Central memory CD8-positive, alpha-beta T cell (primary cell): ENCODE measurements at places on chromosomes 2 and 18.

- DNase-seq: no peak
These were observed 243.4 kb downstream of the IKZF2 start for GRCh38 chr2:212908031-212908430.

- no peak for DNase-seq
These were observed 143.1 kb upstream of the COPS8 start for GRCh38 chr2:236942554-236942953.

DNA sequence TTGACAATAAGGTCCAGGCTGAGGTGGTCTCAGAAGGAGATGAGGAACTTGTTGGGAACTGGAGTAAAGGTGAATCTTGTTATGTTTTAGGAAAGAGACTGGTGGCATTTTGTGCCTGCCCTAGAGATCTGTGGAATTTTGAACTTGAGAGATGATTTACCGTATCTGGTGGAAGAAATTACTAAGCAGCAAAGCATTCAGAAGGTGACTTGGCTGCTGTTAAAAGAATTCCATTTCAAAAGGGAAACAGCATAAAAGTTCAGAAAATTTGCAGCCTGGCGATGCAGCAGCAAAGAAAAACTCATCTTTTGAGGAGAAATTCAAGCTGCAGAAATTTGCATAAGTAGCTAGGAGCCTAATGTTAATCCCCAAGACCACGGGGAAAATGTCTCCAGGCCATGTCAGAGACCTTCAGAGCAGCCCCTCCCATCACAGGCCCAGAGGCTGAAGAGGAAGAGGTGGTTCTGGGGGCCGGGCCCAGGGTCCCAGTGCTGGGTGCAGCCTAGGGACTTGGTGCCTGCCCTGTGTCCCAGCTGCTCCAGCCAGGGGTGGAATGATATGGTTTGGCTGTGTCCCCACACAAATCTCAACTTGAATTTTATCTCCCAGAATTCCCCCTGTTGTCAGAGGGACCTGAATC, 73.5 kb downstream of the FIGN start:
- no peak for DNase-seq

DNA sequence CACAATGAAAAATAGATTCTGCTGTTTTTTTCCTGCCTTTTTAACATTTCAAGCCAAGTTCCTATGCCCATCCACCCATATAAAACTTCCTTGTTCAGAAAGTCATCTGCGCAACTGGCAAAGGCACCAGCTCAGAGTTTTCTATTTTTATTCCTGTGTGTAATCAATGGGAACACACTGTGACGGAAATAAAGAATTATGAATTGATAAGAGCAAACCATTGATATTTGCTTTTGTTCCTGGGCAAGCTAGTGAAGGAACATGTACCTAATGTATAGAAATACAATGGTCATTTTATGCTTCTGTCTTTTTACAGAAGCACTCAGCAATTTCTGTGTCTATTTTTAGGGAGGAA, 30.8 kb upstream of the AAK1 start:
- no peak for DNase-seq

- DNase-seq: no peak
These were observed 24.2 kb upstream of the TANK start for GRCh38 chr2:161135951-161136593.

- DNase-seq: no peak
These were observed 16.8 kb downstream of the SERPINB10 start for GRCh38 chr18:63924551-63924950.

GRCh38 chr18:70075906-70076305, 128.2 kb upstream of the CD226 start:
- DNase-seq: no peak

DNA sequence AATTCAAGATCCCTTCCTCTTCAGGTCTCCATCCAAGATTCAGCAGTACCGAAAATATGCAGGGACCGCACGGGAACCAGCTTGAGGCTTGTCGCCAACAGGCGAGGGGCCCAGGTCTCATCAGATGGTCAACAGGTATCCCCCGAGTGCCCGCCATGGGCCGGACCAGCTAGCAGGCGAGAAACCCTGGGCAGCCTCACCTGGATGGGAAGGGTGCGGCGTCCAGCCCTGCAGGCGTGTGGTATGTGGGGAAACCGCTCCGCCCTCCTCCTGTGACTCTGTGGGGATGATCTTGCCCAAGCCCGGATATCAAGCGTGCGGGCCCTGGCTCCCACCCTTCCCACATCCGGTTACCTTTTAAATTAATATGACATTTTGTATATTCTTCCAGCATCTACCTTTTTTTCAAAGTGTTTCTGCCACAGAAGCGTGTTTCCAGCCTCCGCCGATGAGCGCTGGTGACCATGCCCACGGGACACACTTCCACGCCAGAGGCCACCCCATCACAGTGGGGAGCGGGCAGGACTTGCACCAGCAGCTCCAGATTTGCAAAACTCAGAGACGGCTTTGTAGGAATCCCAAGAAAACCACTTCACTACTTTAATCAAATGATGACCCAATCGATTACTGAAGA, 33.2 kb downstream of the ZNF516 start:
- no peak for DNase-seq

- DNase-seq: no peak
These were observed 1.3 kb downstream of the SDC1 start for GRCh38 chr2:20223407-20224163.

DNA sequence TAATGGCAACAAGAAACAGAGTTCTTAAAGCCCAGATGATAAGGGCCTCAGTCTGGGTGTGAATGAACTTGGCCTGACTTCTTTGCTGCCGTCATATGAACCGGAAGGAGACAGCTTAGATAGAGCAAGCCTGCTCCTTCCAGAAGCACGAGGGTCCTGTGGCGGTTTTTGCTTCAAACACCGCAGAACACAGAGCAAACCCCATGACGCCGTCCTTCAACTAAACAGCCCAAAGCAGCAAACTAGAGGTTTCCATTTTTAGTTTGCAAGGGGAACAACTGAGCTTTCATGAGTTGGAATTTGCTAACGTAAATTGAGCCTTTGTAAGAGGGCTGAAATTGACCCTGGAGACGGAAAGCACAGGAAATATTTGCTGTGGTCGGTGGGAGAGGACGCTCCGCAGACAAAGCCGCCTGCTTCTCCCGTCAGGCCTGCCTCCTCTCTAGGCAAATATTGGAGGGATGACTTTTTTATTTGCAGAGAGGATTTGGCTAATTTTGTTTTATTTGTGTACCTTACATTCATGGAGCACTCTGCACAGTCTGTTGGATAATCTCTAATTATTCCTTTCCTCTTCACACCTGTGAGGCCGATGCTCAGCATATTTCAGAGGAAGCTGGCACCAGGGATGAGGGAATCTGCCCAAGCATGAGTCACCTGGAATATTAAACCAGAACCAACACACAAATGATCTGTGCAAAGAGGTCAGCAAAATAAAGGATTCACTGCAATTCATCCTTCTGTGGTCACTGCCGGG, 134.0 kb upstream of the NCK2 start:
- no peak for DNase-seq

GRCh38 chr18:12008181-12008767, 27.0 kb downstream of the IMPA2 start:
- no peak for DNase-seq

GRCh38 chr2:25419678-25420242, 78.0 kb upstream of the DNMT3A start:
- DNase-seq: no peak

GRCh38 chr2:27829791-27830190, 58.3 kb downstream of the MRPL33 start:
- no peak for DNase-seq

DNA sequence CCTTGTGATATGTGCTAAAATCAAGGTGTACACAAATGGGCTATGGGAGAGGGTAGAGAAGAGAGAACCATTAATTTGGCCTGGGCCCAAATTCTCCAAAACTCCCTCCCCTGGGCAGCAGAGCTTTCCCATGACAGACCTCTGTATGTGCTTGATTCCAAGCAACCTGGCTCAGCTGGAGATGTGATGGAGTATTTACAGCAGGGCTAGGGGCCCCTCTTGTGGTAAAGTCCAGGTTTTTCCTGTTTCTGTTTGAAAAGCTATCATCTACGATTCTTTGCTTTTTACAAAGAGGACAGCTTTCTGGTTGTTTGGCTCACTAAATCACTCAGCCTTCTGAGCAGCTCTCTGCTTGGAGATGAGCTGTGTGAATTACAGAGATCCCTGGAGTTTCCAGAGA, 40.3 kb downstream of the KCNS3 start:
- no peak for DNase-seq

GRCh38 chr2:45178854-45179253, 169.6 kb upstream of the SIX2 start:
- DNase-seq: no peak

DNA sequence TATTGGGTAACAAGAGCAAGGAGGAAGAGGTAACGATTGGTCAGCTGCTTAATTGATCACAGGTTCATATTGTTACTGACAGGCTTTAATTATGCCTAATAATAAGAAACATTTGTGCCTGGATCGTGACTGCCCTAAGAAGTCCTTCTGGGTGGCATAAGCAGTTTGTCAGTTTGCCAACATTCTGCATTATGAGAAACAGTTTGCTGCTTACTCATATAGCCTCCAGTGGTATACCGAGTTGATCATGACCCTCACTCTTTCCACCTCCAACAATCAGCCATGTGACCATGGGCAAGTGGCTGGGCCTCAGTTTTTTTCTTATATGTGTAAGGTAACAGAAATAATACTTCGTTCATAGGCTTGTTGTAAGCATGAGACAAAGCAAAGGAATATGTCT, 96.6 kb upstream of the CABLES1 start:
- no peak for DNase-seq

GRCh38 chr2:29035016-29035745, 39.1 kb downstream of the PCARE start:
- no peak for DNase-seq

DNA sequence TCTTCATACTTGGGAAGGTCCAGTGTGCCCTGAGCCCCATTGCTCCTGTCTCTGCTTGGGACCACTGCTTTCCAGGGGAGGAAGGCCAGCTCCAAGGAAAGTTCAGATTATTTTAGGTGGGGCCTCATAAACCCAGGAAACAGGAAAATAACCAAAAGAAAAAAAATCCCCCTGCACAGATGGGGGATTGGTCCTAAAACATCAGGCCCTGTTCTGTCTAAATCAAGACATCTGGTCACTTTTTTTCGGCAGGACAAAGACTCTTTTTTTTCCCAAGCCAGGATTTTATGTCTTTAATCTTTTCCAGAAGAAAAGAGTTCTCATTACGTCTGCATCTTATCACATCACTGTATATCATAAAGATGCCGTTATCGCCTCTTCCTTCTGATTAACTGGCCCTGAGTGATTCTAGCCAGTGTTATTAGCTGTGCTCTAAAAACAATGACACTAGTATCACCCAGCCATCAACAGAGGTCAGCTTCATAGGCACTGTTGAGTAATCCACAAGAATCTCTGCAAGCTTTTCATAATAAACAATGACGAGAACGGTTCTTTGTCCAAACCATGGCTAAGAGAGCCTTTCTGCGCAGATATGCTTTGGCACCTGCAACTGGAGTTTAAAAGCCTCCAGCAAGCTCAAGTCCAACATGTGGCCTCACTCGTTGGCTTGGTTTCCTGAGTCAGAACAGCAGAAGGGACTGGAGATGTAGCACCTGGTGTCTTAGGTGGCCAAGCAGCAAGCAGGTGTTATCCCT, 138.2 kb downstream of the VAPA start:
- DNase-seq: no peak

GRCh38 chr2:85781013-85781332, 27.2 kb downstream of the ATOH8 start:
- DNase-seq: no peak

GRCh38 chr2:213490087-213490486, 205.8 kb downstream of the SPAG16 start:
- no peak for DNase-seq

DNA sequence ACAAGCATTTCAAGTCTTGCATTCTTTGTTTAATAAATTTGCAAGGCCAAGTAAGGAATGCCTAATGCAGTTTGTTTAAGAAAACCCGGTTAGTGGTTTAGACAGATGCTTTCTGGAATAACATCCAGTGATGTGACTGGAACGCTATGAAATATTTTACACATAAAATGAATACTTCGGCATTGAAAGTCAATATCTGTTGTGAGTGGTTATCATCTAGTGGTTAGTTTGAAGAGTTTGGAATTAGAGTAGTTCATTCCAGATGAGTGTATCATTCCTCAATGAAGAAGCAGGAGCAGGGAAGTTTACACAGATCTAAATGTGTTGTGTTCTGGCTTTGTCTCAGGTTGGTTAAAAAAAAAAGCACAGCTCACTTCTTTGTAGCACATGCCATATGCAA, 608.0 kb upstream of the PIK3C3 start:
- no peak for DNase-seq

GRCh38 chr18:22556222-22557167, 138.8 kb upstream of the CTAGE1 start:
- DNase-seq: no peak

GRCh38 chr2:36834731-36835524, 131.4 kb downstream of the STRN start:
- no peak for DNase-seq
